Naive thymus-derived CD8-positive, alpha-beta T cell (primary cell): ENCODE measurements at places on chromosomes 7 and 10.
A peak's percentile ranks its signal among the peaks of the same experiment; 100 is the strongest.

DNA sequence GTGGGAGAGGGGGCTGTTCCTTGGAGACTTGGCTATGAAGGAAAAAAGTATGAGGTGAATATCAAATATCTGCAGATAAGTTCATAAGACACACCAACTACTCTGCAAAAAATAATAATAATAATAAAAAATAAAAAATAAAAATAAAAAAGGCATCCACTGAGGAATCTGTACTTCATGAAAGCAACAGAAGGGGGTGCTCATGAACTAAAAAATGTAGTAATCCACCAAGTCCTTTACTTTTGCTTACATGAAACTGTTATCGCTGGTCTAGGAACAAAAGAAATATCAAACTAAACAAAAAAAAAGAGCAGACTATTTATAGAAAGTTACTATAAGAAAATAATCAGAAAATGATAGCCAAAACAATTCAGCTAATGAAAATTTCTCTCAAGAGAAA is 579.0 kb downstream of the PHTF2 start:
- no peak for DNase-seq

GRCh38 chr7:2734084-2734686 is 46.2 kb downstream of the AMZ1 start:
- no peak for DNase-seq

- DNase-seq: peak; percentile 42
Observed at GRCh38 chr7:142323706-142324105, 65.8 kb upstream of the PRSS58 start.

DNA sequence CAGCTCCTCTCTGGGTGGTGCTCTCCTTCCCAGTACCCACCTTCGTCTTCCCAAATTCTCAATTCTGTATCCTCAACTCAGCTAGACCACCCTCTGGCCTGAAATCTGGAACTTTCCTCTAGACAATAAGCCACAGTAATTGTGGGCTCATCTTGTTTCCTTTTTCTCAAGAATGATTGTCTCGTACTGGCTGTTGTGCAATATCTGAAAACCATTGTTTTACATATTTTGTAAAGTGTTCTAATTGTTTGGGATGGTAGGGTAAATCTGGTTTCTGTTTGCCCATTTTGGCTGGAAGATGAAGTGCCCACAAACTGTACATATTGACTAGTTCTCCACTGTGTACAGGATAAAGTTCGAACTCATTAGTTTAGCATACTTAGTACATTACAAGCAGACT is 11.3 kb upstream of the NOBOX start:
- DNase-seq: no peak

DNA sequence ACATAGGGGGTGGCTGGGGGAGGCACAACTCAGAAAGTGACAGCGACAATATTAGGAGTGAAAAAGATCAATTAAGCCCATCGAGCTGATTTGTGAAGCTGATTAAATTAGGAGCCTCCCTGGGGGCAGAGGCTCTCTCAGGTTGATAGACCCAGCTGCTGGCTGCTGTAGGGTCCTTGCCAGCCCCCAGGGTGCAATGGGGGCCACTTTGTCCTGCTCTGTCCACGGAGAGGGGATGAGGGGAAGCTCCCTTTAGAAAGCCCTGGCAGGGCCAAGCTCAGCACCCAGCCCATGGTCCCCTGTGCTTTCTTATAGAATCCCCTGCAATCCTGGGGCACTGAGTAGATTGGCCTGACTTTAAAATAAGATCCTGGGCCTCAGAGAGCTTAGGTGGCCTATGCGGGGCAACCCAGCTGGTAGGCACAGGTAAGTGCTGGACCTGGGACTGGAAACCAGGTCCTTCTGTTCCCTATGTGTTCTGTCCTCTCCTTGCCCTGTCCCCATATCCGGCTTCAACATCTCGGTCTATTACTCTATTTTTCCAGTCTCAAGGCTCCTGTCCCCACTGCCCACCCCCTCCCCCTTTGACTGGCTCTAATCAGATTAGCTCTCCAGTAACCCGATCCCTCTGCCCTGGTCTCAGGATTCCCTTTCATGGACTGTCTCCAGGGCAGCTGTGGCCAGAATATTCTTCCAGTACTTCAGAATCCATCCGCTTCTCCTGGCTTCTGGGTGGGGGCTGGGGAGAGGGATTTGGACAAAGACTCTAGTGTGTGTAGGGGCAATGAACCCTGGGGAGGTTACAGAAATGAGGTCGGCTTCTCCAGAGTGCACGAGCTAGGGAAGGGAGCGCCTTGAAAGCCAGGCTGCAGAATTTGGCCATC is 259.6 kb downstream of the RPS24 start:
- DNase-seq: no peak

- DNase-seq: no peak
Observed at GRCh38 chr7:114740095-114740494, 181.8 kb upstream of the MDFIC start.

DNA sequence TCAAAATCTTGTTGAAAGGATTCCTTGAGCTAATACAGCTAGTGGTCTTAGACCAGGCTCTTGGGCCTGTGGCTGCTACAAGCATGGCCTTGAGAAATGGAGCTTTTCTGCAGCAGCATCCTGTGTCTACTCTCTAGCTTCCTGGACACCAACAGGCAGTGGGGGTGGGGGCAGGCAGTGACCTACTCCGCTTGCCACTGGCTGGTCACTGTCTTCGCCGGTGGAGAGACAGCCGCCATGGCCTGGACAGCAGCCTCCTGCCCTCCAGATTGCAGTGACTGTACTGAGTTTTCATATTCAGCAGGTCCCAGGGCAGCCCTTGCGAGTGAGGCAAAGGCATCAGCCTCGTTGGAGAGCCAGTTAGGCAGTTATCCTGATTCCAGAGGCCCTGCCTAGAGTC is 204.6 kb downstream of the HECW1 start:
- no peak for DNase-seq

DNA sequence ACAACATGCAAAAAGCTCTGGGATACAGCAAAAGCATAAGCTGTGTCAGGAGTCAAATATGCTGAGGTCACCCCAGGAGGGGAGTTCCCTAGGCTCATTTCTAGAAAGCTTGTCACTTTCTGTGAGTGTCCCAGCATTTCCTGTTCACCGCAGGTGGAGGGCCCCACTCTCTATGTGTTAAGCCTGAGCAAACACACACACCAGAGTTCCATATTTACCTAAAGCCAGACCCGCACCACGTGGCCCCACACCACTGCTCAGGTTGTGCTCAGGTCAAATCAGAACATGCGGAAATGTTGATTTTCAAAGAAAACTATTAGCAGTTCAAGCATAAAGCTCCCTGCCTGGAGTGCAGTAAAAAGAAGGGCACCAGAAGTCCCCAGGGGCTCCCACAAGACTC is 259.6 kb upstream of the PPP2R2D start:
- no peak for DNase-seq

- DNase-seq: no peak
Observed at GRCh38 chr7:81833401-81833800, 63.6 kb upstream of the HGF start.

DNA sequence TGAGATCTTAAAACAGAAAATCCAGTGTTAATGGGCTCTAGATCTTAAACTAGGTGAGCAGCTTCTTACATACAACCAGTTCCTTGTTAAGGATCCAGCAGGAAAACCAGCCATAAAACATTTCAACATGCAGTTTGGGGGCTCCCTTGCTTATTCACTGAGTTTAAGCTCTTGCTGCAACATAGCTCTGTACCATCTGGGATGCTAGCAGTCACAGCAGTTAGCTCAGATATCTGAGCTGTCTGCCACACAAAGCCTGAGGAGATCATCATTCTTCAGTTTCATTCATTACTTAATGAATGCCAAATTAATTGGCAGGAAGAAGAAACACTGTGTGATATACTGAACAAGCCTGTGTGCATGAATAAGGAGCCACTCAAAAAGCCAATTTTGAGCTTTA is 62.8 kb downstream of the PODXL start:
- no peak for DNase-seq

DNA sequence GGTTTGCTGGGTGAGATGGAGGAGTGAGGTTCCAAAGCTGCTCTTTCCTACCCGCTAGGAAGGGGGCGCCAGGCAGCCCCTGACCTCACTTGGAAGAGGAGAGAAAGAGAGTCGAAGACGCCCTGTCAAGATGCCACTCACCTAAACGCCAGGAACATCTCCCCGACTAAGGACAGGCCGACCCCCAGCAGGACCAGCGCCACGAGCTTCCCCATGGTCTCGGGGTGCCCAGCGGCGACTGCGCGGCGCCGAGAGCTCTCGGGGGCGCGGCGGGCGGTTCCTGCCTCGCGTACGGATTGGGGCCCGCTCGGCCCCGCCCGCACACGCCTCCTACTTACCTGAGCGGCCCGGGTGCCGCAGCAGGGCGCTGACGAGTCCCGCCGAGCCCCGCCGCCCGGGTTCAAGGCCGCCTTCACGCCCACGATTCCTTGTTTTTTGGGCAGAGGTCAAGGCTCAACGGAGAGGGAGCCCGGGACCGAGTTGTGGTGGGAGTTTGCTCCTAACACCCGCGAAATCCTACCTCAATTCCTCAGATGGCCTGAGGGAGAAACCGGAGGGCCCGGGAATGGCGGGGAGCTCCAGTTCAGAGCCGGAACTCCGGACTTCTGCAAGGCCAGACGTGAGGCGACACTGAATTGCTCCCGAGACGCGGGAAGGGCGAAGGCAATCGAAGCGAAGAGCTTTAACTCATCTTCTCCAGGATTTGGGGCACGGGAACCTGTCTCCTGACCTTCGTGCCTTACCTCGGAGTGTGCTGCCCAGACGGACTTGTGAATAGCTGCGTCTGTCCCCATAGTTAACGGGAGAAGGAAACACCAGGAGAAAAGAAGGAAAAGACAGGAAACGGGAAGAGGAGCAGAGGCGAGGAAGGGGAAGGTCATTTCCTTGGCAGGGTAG is at the start of gene PON3:
Gene PON3, minus strand, starts transcription at position 240 of the 897 bp plus-strand sequence. Its CDS starts 25 bp downstream, at position 215.
- DNase-seq: peak; percentile 25

- no peak for DNase-seq
Observed at GRCh38 chr7:150620061-150620460, 12.1 kb downstream of the GIMAP6 start.

DNA sequence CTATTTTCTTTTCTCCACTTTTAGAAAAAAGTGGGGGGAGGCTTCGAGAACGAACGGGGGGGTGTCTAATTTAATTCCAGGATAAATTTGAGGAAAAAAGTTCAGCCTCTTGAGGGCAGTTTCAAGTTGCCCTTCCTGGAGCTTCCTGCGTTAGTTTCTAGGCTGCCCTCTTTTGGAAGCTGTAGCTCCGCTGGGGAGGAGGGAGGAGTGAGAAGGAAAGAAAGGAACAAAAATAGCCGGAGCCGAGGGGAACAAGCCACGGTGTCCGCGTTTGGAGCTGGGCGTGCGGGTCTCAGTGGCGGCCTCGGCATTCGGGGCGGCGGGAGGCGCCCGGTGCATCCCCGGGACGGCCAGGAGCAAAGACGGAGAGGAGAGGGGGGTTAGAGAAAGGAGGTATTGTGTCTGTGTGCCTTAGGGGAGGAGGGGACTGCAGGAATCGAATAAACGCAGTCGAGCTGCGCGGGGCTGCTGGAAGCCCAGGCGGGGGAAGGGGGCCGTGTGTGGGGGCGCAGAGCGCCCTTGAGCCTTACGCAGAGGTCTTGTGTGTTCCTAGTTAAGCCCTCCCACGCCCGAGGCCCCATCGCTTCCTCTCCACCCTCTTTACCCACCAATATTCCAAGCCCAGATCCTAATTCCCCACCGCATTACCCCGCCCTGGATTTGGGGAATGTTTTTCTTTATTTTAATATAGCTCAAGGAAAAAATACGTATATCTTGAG is 2.0 kb upstream of the TNRC18 start:
- no peak for DNase-seq

DNA sequence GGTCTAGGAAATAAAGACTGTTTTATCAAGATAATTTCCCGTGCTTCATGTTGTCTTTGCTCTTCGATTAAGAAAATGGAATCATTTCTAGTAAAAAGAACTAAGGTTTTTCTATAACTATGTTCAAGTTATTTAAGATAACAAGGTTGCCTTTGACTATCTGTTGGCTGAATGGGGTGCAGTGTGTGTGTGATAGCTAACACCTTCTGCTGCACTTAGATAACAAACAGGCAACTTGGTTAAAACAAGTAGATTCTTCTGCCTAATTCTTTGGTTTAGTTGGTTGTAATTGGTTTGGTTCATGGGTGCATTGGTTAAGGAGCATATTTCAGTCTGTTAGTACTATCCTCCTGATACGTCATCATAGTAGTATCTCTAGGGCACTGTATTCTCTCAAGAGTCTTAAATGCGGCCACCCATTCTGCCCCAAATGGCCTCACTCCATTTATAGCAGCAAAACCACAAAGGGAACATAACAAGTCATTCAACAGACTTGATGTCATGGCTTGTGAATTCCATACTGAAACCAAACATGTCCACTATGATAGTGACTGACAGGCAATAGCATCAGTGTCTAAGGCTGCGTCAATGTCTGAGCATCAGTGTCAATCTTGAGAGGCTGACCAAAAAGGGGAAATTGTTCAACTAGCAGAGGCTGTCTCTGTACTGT is 55.7 kb downstream of the CCDC3 start:
- DNase-seq: no peak

GRCh38 chr10:6382081-6382480 is 179.3 kb downstream of the PFKFB3 start:
- peak; percentile 59 for DNase-seq

- no peak for DNase-seq
Observed at GRCh38 chr7:151113344-151114150, 27.3 kb downstream of the AGAP3 start.

GRCh38 chr10:130513686-130514476 is 377.7 kb downstream of the GLRX3 start:
- DNase-seq: no peak

GRCh38 chr7:46115410-46115809 is 194.3 kb upstream of the IGFBP3 start:
- DNase-seq: no peak

- no peak for DNase-seq
Observed at GRCh38 chr7:142063551-142064442, 47.7 kb upstream of the MGAM2 start.

DNA sequence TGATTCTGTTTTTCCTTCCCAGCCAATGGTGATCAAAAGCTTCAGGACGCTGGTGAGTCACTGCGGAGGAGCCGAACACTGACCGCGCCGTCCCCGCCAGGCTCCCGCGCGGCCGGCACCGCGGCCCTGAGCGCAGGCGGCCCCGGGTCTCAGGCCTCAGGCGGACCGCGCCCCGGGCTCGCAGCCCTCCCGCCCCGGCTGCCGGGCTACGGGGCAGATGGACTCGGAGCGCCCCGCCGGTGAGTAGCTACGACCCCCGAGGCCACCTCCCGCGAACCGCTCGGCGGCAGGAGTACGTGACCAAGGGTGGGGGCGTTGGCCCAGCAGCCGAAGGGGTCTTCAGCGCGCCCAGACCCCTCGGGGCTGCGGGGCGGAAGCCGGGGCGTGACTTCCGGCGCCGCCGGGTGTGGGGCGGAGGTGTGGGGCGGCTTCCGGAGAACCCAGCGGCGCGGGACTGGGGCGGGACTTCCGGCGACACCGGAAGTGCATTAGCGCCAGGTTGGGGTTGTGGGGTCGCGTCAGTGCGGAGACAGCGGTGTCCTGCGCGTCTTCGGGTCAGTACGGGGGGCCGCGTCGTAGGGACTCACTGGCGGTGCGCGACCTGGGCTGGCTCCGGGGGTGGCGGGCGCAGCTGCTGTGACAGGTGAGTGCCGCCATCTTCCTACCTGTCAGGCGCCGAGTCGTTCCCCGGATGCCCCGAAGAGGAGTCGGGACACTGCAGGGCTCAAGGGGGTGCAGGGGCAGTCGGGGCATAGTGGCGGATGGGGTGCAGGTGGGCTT is at the start of gene WDR37:
Gene WDR37, plus strand, starts transcription at position 60 of the 780 bp plus-strand sequence. CDS start 15,771 bp downstream, outside the sequence.
- peak; percentile 90 for DNase-seq
